ENCODE measurements at places on chromosomes 11 and 22.
A peak's percentile ranks its signal among the peaks of the same experiment; 100 is the strongest.

DNA sequence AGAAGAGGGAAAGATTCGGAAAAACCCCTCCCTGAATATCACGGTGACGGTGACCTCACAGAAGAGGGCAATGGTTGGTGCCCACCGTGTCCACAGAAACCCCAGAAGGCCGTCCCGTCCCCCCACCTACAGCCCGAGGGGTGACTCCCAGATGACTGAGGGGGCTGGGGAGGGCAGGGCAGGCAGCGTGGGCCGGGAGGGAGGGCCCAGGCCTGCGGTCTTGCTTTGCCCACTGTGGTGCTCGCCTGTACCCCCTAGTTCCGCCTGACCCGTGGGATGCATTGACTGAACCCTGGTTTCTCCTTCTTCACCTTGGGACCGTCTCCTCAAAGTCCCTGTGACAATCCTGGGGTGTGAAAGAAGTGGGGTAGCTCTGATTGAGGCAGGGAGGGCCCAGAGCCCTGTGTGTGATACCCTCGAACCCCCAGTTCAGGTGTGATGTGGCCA is 526.7 kb downstream of the BRD1 start:
- DNase-seq = no peak

GRCh38 chr11:364991-365725 is 4.1 kb upstream of the B4GALNT4 start:
- no peak for DNase-seq

- no peak for DNase-seq
Observed at GRCh38 chr22:42367980-42368378, 64.2 kb downstream of the NFAM1 start.

- DNase-seq = no peak
Observed at GRCh38 chr11:17596310-17596669, 49.2 kb downstream of the OTOG start.

GRCh38 chr11:12449961-12450715 is 72.8 kb downstream of the PARVA start:
- DNase-seq = peak; percentile 51

- DNase-seq = peak; percentile 10
Observed at GRCh38 chr11:77636731-77637344, 756 bp downstream of the CLNS1A start.

- DNase-seq = no peak
Observed at GRCh38 chr11:86043765-86044503, 24.9 kb downstream of the PICALM start.

- no peak for DNase-seq
Observed at GRCh38 chr22:22182990-22183264, 61.7 kb upstream of the VPREB1 start.

DNA sequence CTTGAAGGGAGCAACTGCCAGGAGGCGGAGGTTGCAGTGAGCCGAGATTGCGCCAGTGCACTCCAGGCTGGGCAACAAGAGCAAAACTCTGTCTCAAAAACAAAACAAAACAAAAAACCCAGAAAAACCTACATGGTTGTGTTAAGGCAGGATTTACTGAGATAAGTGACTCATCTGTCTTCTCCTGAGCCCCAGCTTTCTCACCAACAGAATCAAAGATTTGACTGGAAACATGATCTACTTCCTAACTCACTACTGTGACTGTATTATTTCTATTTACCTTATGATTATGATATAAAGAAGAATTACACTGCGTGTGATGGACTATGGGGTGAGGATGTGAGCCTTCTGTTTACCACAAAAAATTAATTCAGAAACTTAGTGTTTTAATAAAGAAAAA is 21.8 kb downstream of the FAM118B start:
- DNase-seq = no peak

DNA sequence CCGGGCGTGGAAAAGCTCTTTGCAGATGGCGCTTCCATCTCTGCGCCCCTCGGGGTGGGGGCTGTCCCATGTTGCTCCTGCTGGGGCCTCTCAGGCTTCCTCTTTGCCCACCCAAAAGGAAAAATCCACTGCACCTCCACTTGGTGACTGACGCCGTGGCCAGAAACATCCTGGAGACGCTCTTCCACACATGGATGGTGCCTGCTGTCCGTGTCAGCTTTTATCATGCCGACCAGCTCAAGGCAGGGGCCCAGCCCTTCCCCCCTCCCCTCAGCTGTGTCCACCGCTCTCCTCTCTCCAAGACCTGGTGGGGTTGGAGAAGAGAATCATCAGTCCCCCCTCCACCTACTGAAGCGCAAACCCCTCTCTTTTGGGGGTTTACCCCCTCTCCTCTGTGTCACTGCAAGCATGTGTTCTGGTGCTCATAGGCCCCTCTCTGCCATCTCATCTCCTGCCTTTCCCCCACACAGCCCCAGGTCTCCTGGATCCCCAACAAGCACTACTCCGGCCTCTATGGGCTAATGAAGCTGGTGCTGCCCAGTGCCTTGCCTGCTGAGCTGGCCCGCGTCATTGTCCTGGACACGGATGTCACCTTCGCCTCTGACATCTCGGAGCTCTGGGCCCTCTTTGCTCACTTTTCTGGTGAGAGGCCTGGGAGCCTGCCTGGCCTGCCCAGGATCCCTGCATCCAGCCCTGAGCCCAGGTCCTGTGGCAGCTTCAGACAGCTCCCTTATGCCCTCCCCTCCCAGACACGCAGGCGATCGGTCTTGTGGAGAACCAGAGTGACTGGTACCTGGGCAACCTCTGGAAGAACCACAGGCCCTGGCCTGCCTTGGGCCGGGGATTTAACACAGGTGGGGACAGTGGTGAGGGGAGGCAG is 1.8 kb downstream of the LARGE2 start:
- DNase-seq = no peak

DNA sequence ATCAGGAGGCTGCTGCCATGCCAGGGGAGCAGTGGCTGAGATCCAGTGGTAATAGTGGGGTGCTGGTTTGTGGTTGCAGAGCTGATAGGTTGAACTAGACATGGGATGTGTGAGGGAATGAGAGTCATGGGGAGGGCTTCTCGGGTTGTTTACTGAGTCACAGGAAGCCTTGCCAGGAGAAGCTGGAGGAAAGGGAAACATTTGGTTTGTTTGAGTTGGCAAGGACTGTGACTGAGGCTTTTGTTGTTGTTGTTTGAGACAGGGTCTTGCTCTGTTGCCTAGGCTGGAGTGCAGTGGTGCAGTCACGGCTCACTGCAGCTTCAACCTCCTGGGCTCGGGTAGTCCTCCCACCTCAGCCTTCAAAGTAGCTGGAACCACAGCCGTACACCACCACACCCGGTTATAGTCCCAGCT is 49.3 kb downstream of the CABIN1 start:
- peak; percentile 92 for DNase-seq

DNA sequence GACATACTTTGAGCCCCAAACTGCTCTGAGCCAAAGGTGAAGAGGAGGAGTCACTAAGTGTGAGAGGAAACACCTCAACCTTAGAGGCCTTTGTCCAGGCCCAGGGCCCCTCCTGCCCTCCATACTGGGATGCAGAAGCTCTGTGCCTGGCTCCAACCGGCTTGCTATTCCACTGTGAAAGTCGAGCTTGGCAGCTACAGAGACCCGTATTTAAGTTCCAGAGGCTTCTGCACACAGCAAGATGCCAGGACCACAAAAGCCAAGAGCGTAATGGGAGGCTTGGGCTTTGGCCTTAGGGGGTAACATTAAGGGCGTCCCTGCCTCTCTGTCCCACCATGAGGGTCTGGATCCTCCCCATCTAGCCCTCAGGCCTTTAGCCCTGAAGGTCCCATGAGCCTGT is 31.9 kb downstream of the DSCAML1 start:
- no peak for DNase-seq

- no peak for DNase-seq
Observed at GRCh38 chr22:39949964-39950737, 10.0 kb upstream of the TMA7B start.

- DNase-seq = no peak
Observed at GRCh38 chr11:120819003-120819402, 204.9 kb upstream of the TBCEL start.

GRCh38 chr22:39317084-39317774 is 2.2 kb downstream of the RPL3 start:
- DNase-seq = no peak

DNA sequence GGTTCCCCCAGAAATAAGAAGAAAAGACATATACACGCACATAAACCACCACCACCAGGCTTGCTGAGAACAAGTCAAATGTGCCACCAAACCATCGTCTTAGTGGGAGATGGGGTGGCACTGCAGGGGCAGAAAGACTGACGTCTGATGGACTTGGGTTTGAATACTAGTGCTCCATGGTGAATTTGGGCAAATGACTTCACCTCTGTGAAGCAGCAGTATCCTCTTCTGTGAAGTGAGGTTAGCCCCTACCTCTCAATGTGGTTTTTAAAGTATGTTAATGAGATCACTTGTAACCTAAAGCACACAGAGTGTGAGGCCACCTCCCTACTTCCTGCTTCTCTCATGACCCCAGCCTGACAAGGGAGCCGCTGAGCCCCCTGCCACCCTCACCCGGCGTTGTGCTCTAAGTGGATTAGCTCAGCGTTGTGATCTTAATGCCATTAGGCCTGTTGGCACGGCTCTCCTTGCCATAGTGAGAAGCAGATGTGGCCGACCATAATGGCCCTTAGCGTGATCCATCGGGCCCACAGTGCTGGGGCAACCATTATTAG is 14.4 kb downstream of the ZBTB16 start:
- no peak for DNase-seq

GRCh38 chr11:44837661-44838060 is 110.9 kb downstream of the TSPAN18 start:
- peak; percentile 35 for DNase-seq

GRCh38 chr22:44020981-44021380 is 3.1 kb upstream of the PARVB start:
- no peak for DNase-seq

- no peak for DNase-seq
Observed at GRCh38 chr11:15818132-15818842, 538.1 kb downstream of the SOX6 start.

DNA sequence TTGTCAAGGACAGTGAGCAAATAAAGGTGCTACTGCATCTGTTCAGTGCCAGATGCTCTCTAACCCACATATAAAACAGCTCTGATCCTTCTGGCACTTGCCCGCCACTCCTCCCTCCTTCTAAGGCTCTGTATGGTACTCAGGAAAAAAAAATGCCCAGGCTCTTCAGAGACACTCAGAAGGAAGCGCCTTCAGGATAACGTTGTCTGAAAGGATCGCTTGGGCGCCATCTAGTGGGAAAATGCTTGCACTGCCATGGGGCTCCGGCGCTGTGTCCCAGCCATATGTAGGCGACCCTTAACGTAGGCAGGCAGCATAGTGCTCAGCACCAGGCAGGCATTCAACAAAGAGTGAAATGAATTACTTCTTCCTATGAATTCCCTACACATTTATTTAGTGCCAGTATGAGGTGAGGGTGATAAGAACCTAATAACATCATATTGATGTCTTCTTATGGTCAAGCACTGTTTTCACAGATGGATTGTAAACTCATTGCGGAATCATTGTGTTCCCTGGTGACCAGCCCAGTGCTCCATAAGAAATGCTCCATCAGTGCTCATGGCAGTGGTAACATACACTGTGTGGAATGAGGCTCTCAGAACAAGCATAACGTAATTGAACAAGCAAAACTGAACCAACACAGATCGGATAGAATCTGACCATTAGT is 39.6 kb downstream of the PAMR1 start:
- DNase-seq = peak; percentile 77

- no peak for DNase-seq
Observed at GRCh38 chr11:33790040-33790439, 15.7 kb upstream of the FBXO3 start.

Measured in GM03348 (cell line).